ENCODE measurements at places on chromosomes 1 and 21.

DNA sequence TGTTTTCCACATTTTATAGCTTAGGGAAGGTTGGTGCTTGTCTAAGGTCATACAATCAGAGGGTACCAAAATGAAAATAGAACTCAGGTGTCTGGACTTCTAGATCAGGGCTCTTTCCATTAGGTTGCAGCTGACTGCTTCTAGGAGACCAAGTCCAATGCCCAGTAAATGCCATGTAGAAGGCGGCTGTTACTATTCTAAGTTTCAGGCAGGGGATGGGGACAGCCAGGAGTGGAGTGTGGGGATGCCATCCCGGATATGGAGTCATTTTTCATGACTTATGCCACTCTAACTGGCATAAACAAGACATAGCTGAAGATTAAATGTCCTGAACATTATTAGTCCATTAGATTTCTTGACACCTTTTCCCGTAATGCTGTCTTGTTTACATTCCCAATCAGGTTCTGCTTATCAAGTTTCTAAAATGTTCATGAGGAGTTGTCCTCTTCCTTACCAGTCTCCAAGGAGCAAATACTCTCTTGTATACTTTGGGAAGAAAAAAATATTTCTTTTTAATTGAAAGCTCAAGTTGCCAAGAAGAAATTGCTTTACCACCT, 31.5 kb downstream of the XCL1 start:
- DNase-seq = no peak

DNA sequence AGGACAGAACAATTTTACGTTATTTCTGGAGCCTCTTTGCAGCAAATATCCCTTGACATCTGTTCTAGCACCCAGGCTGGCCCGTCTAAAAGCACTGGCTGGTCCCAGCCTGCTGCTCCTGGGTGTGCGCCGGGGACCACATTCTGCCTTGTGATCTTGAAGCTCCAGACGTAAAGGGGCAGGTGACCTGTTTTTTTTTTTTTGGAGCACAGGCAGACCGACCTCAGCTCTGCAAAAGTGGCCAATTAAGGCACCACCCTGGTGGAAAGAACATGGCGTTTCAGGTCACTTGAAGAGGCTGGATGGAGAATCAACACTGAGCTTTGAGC, 13.8 kb upstream of the CAMTA1 start:
- no peak for DNase-seq

DNA sequence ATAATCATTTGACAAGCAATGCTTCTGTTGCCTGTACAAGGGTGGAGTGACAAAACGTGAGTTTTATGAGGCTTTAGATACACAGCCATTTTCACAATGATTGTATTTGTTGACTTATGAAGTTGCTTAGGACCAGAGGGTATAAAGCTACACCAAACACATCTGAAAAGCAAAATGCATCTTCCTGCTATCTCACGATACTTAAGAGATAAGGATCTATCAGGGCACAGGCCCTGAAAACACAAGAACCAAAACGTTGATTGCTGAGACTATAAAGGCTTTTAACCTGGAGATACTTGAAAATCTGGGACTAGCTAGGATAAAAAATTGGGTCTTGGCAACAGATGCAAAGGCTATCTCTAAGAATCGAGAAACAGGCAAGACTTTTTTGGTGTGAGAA, 115.7 kb downstream of the SLC5A9 start:
- DNase-seq = no peak

DNA sequence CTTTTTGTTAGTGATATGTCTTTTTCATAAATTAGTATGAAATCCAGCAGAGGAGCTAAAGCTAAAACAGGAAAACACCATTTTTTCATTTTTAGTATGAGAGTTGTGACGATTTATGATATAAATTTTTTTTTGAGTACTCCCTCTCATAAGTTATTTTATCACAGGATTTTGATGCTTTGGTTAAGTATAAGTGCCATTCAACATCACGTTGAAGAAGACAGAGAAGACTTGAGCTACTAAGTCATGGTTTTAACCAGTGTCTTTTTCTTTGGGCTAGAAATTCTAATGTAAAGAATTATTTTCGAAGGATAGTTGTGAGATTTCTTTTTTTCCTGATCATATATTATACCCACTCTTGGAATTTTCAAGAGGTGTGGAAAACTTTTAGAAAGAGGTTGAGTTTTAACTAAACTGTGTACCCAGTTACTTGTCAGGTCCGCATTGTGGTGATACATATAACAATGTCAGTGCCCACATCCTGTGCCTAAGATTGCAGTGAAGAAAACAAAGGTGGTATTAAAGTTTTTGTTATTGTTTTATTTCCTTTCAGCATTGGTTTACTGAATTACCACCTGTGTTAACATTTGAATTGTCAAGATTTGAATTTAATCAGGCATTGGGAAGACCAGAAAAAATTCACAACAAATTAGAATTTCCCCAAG, 93.8 kb downstream of the USP25 start:
- peak; percentile 8 for DNase-seq

DNA sequence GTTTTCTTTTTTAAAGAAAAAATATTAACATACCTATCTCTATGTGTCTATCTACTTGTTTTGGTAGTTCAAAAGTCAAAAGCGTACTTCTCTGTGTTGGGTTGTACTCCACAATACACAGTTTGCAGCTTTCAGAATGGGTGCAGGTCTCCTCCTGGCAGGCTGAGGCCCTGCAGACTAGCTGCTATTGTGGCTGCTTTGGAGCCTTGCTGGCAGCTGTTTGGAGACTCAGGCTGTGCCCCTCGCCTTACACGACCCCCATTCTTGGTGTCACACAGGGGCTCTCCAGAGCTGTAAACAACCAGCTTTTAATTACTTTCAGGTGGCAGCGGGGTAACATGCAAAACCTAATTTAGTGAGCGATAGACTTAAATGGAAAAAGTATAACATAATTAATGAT, 160.4 kb downstream of the DSCAM start:
- no peak for DNase-seq

DNA sequence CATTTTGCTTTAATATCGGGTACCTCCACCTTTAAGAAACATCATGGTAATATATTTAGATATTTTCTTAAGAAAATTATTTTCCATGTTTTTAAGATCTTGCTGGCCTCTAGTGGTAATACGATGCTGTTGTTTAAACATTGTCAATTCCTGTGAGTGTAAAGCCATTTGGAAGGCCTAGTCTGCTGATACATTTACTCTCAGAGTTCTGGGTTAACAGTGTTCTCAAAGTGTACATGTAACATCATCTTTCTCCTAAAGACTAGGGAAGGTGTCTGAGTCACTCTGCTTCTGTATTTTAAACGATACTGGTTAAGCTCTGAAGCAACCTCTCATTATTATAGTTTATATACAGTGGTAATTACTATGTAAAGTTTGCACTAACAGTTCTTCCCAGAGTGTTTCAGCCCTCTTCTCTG, 189.1 kb downstream of the RASAL2 start:
- DNase-seq = no peak

DNA sequence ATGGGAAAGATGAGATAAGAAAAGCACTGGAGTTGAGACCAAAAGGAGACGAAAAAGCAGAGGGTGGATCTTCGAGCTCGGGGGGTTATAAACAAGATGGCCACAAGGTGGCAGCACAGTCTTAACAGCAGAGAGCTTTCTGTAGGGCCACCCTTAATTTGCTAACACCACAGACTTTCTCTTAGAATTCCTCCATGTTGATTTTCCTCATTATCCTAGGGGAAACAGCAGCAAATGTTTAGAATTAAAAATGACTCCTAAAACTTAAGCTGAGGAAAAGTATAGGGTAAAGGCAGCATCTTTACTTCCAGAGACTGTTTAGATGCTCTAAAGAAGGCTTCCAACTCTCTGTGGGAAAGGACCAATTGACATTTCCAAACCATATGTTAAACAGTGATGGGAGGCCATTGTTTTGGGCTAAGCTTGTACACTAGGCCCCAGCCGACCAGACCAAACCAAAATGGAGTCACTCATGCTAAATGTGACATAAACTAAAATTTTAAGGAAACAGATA, 2.5 kb upstream of the APOBEC4 start:
- peak; percentile 79 for DNase-seq

DNA sequence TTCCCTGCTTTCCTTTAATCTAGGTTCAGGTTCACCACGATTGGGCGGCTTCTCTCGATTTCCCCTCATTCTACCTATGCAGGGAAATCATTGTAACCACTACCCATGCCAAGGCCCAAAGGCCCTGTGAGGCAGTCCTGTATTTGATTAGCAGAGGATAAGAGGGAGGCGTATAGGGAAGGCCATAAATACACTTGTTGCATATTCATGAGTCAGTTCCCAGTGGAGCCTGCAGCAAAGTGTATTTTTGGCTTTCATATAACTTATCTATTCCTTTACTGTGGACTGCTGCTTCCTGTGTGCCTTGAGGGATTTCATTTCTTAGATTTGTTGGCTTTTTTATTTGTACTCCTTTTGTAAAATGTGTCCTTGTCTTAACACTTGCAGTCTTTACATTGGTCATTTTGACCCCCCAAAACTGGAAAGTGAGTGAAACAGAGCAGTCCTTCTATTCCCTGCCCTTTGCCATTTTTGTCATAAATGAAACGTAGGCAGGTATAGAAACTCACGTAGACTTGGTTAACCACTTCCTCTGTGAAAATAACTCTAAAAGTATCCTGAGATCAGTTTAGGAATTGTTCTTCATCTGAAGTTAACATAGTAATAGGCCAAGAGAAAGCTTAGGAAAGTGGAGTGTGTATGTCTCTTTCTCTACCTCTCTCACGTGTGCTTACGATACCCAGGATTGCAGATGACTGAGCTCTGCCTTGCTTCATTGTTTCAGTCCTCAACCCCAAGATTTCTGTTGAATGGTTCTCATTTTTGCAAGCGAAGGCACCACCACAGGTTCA, 19.6 kb upstream of the KCNQ4 start:
- DNase-seq = peak; percentile 35

GRCh38 chr1:154744352-154745035, 125.6 kb downstream of the KCNN3 start:
- no peak for DNase-seq

DNA sequence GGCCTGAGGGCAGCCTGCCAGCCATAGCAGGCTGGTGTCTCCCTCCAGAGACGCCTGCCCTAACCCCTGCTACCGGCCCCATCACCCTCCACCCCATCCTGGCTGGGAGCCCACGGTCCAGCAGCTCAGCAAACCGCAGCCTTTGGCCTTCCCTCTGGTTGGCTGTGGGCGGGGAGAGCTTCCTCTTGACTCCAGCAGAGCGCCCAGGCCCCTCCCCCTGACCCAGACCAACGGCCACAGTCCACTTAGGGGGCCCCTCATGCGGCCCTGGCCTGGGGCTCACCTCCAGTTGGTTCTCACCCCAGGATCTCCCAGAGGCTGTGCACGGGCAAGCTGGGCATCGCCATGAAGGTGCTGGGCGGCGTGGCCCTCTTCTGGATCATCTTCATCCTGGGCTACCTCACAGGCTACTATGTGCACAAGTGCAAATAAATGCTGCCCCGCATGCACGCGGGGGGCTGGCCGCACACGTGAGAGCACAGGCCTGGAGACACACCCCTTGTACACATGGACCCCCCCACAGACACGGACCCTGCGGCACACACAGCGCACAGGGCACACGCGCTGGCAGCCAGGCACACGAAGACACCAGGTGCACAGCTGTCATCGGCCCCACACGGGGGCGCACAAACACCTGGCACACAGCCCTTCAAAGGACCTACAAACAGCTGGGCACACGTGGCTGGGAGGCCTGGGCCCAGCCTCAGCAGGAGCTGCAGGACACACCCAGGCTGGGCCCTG, 3.1 kb downstream of the SMIM1 start:
- peak; percentile 69 for DNase-seq

GRCh38 chr1:61851849-61852669, 109.8 kb downstream of the PATJ start:
- peak; percentile 51 for DNase-seq

GRCh38 chr1:112169517-112169916, 180.0 kb upstream of the KCND3 start:
- no peak for DNase-seq

DNA sequence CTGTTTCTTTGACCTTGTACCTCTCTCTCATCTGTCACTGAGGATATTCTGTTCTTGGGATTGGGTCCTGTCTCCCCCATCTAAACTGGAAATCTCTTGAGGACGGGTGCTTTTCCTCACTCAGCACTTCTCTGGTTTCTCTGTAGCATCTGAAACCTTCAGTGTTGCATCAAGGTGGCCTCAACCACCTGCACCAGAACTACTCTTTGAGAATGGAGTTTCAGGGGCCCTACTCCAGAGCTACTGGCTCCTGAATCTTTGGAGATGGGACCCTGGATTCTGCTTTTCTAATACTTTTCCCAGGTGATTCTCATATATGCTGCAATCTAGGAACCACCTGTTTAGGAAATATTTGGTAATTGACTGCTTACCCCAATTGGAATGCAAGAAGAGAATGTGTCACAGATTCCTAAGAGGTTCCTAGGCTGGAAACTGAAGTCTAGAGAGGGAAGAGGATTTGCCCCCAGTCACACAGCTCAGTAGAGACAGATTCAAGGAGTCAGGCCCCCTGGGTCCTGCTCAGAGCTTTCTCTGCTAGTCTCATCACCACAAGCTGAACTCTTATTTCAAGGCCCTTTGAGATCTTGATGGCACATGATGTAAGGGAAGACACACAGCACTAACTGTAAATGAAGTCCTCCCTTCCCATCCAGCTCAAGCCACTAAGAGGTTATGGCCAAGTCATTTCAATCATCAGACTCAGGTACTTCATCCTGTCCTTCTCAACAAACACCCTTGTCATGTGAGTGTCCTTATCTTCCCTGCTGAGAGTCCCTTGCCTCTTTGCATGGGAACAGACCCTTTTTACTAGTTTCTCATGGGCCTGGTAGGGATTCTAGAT, 48.7 kb downstream of the EIF2D start:
- peak; percentile 52 for DNase-seq

DNA sequence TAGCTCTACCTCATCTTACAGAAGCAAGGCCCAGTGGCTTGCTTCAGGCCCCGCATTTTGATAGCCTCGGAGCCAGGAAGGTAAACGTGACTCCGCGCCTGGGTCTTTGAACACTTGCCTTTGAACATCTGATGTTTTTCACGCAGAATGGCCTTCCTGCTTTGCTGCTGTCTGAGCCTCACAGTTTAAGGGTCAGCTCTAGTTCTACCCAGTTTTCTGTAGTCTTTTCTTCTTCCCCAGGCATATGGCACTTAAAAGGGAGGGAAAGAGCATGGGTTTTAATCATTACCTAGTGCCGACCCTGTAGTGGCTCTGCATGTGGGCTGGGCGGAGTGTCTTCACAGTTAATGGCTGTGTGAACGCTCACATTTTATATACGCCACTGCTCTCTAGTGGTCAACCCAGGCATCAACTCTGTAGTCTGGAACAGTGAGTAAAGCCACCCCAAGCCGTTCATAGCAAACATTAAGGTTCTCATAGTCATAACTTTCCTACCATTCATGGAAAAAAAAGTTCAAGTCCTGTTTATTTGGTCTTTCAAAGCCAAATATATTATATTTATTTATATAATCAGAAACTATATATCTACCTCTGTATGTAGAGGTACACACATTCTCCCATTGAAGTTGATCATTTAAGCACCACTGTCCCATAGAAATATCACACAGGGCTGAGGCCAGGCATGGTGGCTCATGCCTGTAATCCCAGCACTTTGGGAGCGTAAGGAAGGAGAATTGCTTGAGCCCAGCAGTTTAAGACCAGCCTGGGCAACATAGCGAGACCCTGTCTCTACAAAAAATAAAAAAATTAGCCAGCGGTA, 78.1 kb downstream of the IER5 start:
- peak; percentile 75 for DNase-seq

Measured in activated CD4-positive, alpha-beta T cell treated with anti-CD3 and anti-CD28 coated beads, Interleukin-2, amount 50 U/mL, for 16 hours (primary cell).